ENCODE measurements at places on chromosomes 6 and 20.

- no peak for DNase-seq
Measured at GRCh38 chr6:37110500-37111461, 59.2 kb upstream of the PIM1 start.

DNA sequence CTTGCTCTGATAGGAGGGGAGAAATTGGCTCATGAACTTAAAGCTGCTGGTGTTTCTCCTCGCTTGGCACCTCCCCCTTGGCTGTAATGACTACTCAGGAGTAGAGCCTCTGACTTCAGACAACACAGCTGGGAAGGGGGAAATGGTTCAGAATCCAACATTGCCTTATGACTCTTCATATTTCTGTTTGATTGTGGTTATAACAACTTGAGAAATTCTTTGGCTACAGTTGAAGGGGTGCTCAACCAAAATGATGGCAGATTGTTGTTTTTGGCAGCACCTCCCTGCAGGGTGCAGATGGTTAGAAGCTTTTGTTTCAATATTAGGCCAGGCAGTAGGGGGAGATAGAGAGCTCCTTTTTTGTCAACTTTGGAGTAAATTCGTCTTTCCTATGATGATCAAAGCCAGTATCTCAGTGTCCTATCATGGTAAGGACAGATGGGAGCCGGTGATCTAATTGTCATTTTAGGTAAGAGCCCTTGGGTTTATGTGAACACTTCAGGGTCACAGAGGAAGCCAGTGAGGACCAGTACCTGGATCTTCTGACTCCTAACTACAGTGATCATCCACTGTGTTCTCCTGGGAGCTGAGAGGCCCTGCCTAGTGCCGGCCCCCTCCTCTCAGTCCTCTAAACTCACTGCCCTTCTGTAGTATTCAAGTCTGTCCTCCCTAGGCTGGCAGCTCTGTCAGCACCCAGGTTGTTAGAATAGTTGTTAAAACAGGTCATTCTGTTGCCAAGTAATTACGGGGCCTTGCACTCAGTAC is 39.9 kb downstream of the RPRD1B start:
- DNase-seq: peak; percentile 62

DNA sequence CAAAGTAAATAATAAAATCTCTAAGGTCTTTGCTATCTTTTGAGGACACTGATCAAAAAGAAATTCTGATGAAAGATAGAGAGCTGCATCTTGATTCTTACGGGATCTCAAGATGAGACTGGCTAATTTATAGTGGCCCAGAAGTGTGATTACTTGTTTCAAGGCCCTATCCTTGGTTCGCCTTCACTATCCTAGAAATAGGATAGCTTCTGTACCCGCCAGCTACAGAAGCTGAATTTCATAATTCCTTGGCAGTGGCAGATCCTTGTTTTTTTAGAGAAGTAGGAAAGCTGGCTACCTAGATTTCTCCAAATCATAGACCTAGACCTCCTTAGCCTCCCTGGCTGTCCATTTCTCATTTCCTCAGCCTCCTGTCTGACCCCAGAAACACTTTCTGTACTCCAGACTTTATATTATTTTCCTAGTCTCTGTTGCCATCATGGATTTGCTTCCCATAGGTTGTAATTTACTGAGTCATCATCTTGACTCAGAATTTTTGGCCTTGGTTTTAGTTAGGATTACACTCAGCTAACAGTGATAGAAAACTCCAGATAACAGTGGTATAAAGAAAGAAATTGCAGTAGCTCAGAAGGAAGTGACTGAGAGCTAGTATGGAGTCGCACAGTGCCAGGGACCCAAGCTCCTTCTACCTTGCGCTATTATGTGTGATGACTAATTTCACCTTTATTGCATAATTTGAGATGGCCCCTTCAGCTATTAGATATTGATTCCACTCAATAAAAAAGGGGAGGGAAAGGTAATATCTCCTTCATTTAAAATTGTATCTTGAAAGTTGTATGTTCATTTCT is 27.7 kb downstream of the PHF3 start:
- DNase-seq: no peak

- no peak for DNase-seq
Measured at GRCh38 chr20:33851842-33852466, 40.8 kb downstream of the CHMP4B start.

Measured in right renal pelvis (tissue), 4 donors.